NCI-H748 treated with DMSO at 0.1 percent for 48 hours (cell line): ENCODE measurements at places on chromosomes 11 and 22.

DNA sequence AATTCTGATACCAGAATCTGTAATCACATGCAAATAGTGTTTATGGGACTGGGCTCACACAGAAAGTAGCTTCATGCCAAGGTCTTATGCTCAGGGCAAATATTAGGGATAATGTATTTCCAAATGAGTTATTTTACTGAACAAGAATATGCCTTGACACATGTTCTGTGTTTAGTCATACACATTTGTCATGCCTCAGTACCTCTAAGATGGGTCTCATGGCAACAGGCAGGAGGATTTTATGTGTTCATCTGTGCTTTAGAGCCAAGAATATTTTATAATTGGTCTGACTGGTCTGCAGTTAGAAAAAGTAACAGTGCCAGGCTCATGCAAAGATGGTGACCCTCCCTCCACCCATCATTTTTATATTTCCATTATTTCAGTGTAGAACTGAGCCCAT, 49.1 kb downstream of the JAM3 start:
- no peak for DNase-seq

- DNase-seq: peak; percentile 68
Observed at GRCh38 chr11:34585735-34586487, 35.0 kb upstream of the EHF start.

GRCh38 chr22:40414838-40415505, 44.6 kb downstream of the SGSM3 start:
- DNase-seq: no peak

GRCh38 chr11:12079726-12080556, 30.4 kb upstream of the MICAL2 start:
- no peak for DNase-seq

DNA sequence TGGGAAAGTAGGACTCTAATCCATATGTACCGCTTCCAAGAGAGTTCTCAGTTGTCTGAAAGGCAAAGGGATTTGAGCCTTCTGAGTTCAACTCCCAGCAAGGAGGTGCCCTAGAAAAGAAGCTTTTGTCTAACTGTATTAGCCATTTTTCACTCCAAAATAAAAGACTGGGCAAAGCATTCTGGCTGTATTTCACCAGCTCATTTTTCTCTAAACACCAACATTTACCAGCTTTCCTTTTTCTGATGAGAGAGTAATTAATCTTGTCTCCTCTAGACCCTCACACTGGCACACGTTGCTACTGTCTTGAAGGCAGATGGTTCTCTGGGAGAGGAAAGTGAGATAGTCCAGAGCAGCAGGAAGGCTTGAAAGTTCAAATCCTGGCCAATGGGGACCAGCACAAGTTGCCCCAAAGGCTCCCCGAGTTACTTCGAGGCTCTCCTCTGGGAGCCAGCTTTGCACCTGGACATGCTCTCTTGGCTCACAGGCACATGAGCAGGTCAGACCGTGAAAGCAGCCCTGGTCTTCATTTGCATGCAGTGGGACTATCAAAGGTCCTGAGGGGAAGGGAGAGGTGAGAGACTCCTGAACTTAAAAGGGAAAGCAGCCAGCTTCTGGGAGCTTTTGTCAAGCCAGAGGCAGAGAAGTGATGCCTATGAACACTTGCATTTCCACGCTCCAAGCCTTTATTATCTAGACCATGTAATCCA, 100.0 kb downstream of the NTM start:
- no peak for DNase-seq

DNA sequence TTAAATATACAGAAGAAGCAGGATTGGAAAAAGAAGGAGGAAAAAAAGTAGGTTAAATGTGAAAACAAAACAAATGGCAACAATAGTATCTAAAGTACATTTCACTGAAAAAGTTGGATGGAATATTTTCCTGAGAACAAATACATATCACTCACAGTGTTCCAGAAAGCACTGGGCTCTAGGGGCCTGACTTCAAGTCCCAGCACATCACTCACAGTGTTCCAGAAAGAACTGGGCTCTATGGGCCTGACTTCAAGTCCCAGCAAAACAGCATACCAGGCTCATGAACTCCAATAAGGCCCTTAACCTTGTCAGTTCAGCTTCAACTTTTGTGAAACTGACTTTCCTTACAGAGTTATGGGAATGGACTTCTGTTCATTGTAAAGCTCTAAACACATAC, 46.0 kb upstream of the CCDC34 start:
- no peak for DNase-seq

DNA sequence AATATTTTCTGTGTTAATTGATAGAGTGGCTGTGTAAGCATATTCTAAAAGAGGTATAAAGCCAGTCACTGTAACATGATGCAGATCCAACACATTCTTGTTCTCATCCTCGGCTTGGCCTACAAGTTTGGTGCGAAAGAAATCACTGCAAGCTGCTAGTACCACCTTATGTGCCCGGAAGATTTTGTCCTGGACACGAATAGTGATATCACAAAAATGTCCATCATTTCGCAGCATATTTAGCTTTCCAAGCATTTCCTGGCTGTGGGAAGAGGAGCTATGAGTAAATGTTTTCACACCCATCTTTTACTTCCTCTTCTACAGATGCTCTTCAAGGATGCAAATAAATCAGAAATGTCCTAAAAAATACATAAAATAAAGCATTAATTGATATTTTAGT, 53.1 kb downstream of the ZBTB44 start:
- no peak for DNase-seq

DNA sequence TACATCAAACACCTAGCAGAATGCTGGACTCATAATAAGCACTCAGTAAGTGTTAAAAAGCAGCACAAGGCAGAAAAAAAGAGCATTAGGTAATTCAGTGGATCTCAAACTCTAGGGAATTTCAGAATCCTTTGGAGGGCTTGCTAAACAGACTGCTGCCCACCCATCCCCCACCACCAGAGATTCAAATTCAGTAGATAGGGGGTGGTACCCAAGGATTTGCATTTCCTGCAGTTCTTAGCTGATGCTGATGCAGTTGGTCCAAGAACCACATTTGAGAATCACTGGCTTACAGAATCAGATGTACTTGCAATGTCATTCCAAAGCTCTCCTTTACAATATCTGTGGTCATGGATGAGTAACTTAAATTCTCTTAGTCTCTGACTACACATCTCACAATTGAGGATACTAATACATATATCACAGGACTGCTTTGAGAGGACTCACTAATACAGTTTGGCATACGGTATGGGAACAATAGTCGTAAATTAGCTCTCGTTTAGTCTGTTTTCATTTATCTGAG, 664.5 kb downstream of the KCNA4 start:
- DNase-seq: no peak

DNA sequence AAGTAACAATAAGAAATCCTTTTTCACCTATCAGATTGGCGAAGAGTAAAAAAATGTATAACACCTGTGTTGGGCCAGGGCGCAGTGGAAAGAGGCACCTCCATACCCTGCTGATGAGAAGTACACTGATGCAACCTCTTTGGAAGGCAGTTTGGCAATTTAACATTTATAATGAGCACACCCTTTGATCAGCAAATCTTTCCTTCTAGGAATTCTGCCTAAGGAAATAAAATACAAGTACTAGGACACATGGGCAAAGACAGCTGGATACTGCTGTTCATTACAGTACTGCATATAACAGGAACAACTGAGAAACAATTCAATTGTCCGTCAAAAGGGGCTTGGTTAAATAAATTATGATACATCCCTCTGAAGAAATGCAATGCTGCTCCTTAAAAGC, 110.1 kb downstream of the RPL27A start:
- DNase-seq: no peak

- no peak for DNase-seq
Observed at GRCh38 chr11:101158119-101158518, 28.5 kb upstream of the PGR start.

DNA sequence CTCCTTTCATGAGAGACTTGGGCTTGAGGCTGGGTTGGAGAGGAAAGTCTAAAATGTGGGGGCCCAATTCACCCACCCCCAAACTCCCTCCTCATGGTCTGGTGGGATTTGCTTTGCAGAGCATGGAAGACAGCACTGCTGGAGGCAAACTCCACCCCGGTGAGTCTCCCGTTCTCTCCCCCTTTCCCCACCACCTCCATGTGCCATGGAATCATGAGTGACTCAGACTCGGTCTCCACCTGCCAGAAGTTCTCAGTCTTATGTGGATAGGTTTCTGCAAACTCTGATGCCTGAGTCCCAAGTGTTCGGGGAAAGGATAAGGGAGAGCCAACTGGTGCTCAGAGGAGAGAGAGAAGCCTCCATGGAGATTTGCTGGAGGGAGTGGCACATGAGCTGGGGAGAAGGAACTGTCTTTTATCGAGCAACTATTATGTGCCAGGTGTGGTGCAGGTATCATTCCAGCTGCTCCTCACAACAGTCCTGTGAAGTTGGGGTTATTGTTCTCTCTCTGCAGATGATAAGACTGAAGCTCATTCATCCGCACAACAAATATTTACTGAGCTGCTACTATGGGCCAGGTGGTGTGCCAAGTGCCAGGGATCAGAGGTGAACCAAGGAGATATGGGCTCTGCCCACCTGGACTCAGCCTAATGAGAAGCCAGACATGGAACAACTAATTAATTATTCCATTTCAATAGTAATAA, 6.6 kb downstream of the PLEKHB1 start:
- DNase-seq: no peak

DNA sequence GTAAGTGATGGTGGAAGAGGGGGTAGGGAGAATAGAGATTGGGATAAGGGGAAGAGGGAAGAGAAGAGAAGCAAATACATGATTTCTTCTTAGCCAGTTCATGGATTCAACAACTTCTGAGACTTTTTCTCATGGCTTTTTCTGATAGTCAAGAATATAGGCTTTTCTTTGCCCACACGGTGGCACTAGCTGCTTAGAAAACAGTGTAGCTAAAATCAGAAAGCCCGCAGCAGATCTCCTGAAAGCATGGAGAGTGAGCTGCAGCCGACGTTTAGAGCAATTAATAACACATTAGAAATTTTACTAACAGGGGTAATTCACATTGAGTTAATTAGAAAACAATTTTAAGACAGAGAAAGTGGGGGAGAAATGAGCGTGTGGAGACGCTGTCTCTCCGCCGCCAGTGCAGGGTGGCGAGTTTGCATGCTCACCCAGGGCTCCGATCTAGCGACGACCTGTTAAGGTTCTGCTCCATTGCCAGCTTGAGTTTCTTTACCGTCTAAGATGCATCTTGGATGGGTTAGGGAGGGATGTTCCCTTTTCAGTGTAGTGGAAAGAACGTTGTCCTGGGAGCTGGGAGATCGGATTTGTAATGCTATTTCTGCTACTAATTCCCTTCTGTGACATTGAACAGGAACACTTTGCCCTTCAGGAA, 3.3 kb upstream of the RAG1 start:
- peak; percentile 10 for DNase-seq

DNA sequence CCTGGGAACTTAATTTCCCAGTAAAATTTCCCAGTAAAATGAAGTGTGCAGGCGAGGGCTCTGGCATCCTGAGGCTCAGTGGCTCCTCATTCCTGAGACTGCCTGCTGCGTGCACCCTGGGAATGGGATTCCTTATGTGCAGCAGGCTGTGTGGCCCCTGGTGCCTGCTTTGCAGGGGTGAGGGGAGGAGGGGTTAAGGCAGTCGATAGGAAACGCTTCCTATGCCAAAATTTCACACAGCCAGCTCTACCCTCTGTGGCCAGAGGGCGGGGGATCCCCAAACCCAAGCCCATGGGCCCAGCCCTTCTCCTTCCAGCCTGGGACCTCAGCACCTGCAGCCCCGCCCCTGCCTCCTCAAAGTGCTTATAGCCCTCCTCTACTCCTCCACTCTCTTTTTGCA, 12.1 kb upstream of the BAIAP2L2 start:
- no peak for DNase-seq
